ENCODE measurements at places on chromosomes 6 and 20.

- DNase-seq: no peak
Observed at GRCh38 chr20:32457479-32457986, 99.4 kb downstream of the ASXL1 start.

DNA sequence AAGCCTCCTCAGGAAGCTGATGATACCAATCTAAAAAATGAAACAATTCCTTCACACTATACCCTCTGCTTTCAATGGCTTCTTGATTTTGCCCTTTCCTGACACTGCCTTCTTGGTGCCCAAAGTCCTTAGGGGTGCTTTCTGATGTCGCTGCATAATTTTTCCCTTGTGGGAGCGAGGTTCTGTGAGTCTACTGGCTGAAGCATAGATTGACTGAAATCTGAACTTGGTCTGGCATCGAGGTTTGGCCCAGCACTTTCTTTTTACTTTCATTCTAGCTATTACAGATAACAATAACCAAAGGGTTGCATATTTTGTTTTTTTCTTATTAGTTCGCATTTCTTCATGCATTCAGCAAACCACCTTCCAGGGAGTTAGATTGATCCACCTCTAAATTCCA, 65.8 kb downstream of the E2F3 start:
- DNase-seq: no peak

DNA sequence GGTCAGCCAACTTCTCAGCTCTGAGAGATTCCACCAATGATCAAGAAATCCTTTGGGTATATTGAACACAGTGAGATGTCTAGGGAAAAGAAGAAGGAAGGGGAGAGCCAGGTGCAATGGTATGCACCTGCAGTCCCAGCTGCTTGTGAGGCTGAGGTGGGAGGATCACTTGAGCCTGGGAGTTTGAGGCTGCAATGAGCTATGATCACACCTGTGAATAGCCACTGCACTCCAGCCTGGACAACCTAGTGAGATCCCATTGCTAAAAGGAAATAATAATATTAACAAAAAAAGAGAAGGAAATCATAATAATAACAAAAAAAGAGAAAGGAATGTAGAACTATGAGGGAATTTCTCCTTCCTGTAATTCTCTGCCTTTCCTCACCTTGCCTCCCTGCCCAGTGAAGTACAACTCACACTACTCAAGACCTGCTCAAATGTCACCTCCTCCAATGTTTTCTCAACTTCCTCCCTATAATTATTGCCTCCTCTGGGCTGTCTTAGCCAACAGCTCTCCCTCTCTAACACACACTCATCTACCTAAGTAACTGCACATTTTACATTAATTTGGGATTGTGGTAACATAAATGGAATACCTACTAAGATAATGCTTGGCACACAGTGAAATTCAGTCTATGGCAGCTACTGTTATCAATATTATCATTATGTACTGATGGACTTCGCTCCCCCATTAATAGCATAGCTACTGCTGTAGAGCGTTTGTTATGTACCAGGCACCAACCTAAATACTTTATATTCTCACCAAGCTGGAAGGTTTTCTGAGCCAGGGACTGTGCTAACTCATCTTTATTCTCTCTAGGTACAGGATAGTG, 103.6 kb downstream of the KIF13A start:
- no peak for DNase-seq

DNA sequence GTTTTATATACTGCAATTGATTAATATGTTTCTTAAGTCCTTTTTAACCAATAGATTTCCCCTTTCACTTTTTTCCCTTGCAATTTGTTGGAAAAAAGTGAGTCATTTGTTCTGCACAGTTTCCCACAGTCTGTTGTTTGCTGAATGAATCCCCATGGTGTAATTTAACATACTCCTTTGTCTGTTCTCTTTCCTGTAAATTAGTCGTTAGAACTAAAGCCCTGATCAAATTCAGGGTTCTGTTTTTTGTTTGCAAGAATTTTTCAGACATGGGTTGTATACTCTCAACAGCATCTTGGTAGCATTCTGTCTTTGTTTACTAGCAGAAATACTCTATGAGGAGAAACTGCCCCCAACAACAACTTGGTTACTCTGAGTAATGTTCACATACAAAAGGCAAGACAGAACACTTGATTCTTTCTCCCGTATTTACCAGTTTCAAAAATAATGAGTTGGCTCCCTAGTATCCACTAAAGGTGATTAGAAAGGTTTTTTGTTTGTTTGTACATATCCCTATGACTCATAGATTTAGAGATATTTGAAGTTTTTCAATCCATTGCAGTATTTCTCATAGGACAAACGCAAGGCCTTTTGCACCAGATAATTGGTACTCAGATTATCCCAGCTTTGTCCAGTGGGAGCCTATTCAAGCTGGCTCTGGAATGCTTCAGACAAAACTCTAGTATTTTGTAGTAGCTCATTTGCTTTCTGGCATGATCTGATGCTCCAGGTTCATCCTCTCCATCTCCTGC, 16.5 kb downstream of the BLOC1S5 start:
- DNase-seq: no peak

DNA sequence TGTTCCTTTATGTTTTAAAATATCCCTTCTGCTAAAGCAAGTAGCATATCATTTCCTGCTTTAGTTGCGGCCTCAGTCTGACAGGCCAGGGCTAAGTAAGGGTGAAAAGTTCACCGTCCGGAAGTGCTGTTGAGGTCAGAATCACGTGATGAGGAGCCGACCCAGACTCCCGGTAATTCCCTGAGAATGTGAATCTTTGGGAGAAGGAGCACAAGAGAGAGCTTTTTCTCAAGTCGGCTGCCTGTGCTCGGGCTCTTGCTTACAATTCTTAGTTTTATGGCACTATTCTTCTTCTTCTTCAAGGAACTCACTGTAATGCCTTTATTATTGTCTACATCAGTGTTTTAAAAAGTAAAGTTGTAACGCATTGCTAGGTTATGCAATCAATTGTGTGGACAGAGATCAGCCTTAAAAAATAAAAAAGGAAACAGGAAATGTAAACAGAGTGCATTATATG, 309.3 kb downstream of the PRL start:
- no peak for DNase-seq

DNA sequence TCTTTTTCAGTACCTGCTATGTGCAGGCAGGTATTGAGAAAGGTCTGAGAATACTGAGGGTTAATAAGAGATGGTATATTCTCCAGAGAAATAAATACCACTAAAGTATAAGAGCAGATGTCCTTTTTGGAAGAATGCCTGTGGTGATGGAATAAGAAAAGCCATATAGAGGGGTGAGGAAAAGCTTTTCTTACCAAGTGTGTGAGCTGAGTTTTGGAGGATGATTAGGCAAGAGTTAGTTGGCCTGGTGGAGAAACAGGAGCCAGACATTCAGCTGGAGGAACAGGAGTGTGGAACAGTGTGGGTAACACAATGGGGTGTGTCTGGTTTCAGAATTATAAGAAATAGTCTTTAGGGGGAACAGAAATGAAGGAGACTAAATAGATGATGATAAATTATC, 19.9 kb downstream of the ZNF451 start:
- DNase-seq: no peak

DNA sequence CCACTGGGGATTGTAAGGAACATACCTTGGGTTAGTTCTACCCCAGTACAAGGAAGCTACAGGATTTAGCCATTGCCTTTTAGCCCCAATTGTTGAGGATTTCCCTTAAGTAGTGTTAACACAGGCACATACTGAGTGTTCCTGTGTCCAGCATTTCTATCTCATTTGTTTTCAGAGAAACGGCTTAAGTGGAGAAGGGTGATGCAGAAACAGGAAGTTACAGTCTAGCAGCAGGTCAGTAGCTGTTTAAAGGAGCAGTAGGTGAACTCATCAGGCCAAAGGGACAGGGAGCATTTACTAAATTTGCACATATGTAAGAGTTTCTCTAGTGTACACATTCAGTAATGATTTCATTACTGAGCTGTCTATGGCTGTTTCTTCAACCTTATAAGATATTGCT, 644.2 kb upstream of the GJE1 start:
- DNase-seq: no peak

GRCh38 chr6:9492790-9493189, 922.1 kb downstream of the TFAP2A start:
- DNase-seq: no peak

GRCh38 chr20:40331807-40332560, 357.1 kb downstream of the MAFB start:
- no peak for DNase-seq

DNA sequence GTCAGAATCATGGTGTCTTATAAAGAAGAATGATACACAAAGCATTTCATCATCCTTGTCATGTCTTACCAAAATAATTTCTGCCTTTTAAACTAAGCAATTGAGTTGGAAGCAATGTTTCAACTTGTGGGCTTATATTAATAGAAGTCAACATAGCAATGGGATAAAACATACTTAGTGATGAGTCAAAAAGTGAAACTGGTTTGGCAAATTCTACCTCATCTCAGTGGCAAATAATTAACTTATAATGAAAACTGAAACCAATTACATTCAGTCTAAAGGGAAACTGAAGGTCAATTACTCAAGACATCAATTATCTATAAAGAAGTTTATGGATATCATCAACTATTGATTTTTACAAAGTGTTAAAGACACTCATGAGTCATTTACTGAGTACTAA, 463.8 kb downstream of the BMP2 start:
- DNase-seq: no peak

GRCh38 chr6:78476561-78476960, 390.8 kb upstream of the IRAK1BP1 start:
- no peak for DNase-seq

- no peak for DNase-seq
Observed at GRCh38 chr6:34229877-34230276, 6.8 kb upstream of the HMGA1 start.

- no peak for DNase-seq
Observed at GRCh38 chr6:166747644-166748595, 120.9 kb upstream of the RPS6KA2 start.

DNA sequence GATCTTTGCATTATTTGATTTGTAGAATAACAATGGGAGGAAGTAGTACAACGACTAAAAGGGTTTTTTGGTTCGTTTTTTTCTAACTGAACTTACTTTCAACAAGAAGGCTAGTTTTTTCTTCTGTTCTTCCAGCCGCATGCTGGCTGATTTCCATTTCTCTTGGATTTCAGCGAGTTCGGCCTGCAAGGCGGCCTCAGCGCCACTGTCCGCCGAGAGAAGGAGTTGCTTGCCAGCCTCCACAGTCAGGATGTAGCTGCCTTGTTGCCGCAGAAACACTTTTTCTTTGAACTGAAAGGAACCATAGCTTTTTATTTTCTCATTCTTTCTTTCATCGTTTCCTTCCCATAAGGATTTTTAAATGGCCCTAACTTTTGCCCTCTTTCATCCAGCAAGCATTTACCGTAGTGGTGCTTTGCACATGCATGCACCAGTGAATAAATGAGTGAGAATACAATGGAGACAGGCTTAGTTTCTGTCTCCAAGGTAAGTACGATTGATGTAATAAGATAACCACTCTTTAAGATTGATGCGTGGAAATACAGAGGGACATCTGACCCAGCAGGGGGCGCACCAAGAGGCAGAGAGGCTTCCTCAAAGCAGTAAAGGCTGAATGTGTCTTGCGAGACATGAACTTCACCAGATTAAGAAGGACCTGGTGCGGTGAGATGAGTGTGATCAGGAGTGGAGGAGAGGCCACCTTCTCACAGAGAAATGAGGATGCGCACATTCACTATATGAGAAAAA, 398.8 kb downstream of the ESR1 start:
- DNase-seq: peak; percentile 10

DNA sequence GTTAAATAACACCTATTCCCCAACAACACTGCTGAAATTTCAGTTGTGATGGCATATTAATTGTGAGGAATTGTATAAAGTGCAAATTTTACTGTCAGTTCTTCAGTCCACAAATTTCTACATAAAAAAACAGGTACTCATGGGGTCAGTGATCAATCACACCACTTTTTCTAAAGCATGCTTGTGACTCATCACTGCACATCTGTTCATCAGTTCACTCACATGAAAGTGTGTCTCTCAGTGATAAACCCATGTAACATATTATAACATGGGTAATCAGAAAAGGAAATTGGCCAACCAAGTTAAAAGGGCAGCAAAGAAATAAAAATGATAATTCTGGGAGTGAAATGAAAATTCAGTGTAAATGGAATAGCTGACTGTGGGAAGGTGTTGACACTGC, 234.7 kb upstream of the FKBP1C start:
- DNase-seq: no peak

- DNase-seq: no peak
Observed at GRCh38 chr6:79246891-79247290, 12.4 kb upstream of the HMGN3 start.

DNA sequence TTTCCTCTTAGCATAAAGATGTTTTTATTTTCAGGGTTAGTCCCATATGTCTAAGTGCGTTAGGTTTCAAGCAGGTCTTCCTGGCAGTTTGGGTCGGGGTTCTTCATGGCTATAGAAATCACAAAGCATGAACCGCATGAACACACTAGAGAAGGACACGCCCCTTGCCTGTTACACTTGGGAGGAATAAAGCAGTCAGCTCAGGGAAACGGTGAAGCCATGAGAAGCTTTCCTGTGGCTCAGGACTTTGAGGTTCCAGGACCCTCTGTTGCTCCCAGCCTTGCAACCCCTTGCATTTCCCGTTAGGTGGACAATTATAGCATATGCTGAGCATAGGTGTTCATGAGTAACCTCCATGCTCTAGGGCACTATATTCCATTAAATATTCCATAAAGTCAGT, 96.7 kb downstream of the SYCP2 start:
- DNase-seq: no peak

- no peak for DNase-seq
Observed at GRCh38 chr6:54846243-54846856, at the start of gene FAM83B. TSS of gene FAM83B (plus strand) at chr6:54846771. CDS start at chr6:54870247, 23,476 bp downstream.

DNA sequence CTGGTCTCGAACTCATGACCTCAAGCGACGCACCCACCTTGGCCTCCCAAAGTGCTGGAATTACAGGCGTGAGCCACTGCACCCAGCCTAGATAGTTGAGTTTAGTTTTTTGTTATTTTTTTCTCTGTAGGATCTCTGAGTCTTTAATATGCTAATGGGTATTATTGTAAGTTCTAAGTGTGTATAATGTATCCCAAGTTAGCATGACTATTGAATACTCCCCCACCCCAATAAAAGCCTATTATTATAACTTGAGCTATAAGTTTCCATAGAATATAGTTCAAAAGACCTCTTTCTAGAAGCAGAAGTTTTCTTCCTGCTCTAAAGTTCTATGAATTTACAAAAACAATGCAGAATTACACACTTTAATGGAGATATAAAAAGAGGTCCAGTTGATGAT, 210.4 kb upstream of the MARCKS start:
- DNase-seq: no peak

DNA sequence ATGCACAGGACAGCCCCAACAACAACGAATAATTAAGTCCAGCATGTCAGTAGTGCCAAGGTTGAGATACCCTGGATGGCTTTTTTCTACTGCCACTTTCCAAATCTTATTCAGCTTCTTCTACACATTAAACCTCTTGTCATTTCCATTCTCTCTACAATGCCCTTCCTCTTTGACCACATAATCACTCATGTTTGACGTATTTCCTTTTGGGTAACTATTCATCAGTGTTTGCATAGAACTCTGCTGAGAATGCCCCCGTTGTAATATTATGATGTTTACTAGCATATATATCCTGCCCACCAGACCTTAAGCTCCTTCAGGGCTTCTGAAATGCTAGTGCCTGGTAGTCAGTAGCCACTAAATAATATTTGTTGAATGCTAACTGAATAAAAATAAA, 515.3 kb upstream of the RNF217 start:
- DNase-seq: no peak

- no peak for DNase-seq
Observed at GRCh38 chr6:158285656-158286021, 26.6 kb upstream of the TULP4 start.

GRCh38 chr6:132471787-132472186, 41.1 kb downstream of the STX7 start:
- DNase-seq: no peak

All from hematopoietic multipotent progenitor cell treated with erythropoietin and hydrocortisone succinate and interleukin-3 and kit ligand, for 15 days (in vitro differentiated cells).